ENCODE measurements at places on chromosomes 2 and 18.

DNA sequence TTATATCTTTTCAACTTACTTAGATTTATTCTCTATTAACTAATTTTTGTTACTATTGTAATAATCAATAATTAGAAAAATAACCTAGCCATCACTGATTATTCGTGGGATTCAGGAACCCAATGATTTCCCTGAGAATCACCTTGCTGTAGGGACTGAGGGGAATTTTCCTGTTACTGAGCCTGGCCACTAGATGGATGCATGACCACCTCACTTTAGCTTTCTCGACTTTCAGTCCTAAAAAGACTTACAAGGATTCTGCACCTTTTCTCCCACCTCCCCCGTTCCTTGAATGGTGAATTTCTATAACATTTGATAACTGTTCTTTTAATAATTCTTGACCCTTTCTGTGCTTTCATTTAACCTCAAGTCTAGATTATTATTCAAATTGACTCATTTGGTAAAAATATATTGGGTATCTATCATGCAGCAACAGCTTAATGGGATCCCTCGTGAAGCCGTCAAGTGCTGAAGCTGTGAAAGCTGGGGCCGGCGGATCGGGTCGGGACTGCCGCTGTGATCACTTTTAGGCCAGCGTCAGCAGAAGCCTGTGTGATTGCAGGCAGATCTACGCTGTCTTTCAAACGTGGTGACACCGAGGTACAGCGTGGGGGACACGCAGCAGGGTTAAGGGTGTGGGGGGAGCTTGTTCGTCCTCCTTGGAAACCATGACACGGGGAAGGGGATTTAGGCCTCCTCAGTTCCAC lies 38.8 kb upstream of the TMEM18 start:
- DNase-seq, result no peak

GRCh38 chr18:33114749-33115148 lies 325.8 kb downstream of the CCDC178 start:
- no peak for DNase-seq

GRCh38 chr18:55672574-55673361 lies 84.8 kb upstream of the TCF4 start:
- DNase-seq, result no peak

DNA sequence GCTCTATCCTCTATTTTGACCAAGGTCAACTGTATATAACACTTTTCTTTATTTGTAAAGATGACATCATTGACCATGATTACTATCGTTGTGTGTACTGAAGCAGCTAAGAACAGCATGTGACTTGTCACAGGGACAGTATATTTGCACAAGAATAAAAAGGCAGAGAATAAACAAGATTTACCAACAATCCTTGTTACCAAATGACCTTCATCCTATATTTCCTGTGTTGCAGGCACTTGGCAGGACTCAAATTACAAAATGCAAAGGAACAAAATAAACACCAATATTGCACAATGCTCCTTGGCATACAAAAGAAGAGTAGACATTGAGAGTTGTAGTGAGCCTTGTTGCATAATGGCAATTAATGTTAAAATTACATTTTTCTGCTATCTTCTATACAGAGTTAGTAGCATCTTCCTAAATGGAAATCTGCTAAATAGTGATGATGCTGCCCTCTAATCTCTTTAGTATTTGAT lies 61.8 kb downstream of the RFTN2 start:
- DNase-seq, result no peak

DNA sequence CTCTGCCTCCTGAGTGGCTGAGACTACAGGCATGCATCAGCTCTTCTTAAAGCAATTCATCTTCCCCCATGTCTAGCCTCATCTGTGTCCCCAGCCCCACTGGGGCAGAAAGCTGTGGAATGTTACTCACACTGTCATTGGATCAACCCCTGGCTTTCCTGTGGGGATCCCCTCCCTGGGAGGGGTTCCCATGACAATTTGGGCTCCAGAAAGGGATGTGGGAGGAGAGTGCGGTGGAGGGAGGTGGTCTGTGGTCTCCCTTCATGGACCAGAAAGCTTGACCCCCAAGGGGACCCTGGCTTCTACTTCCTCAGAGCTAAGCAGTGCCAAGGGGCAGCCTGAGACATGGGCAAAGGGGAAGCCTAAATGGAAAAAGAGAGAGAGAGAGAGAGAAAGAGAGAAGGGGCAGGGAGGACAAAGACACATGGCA lies 1.3 kb downstream of the NGEF start:
- no peak for DNase-seq

DNA sequence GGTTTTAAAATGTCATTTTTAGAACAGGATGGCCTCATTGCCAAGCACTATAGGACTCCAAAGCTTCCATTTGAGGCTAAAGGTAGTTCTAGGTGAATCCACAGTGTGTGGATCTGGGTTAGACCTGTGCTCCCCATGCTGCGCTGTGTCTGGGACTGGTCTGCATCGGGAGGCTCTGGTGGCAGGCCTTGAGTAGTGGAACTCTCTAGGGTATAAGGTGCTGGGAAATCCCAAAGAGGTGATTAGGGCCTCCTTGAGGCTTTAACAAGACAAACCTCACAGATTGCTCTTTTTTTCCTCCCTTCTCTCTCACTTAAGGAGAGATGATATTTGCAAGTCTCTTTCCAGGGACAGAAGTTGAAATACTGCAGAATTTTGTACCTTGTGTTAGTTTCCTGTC lies 9.3 kb downstream of the SEC11C start:
- DNase-seq, result no peak

DNA sequence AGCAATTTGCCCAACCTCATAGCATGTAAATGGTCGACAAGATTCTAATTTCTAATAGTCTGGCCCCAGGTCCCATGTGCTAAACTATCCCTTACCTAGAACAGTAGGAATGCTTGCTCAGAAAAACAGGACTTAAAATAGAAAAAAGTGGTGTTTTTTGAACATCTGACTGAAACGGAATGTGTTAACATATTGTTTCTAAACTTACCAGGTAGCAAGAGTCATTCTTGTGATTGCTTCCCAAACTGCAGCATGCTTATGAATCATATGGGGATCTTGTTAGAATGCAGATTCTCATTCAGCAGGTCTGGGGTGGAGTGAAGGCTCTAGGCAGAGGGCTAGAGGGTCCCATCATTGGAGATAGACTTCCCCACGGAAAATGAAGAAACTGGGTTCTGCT lies 5.8 kb upstream of the SLC20A1 start:
- no peak for DNase-seq

- DNase-seq, result peak; percentile 14
Observed at GRCh38 chr2:75053484-75054112, 95.2 kb downstream of the POLE4 start.

All from activated CD4-positive, alpha-beta T cell treated with anti-CD3 and anti-CD28 coated beads for 36 hours (primary cell).